T1000 (cell line): ENCODE measurements at places on chromosomes 6 and 20.

GRCh38 chr6:123168892-123169773 lies 173.1 kb downstream of the CLVS2 start:
- DNase-seq = no peak

- DNase-seq = no peak
Observed at GRCh38 chr20:10721137-10721896, 47.5 kb upstream of the JAG1 start.

DNA sequence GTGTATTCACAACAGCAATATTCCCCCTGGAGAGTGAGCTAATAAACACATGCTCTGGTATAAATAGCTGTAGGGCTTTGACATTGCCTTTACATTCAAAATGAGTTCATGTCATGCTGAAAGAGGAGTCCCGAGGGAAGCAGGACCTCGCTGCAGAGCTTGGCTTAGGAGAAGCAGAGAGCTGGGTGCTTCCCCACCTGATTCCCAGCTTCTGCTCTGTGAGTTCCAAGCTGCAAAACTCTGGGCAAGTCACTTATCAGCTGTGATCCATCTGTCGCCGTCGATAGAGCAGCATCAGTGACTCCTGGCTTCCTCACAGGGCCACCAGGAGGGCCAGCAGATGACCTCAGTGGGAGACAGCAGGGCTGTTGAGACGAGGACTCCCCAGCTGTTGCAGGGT lies 241.8 kb downstream of the ANKRD60 start:
- DNase-seq = no peak

DNA sequence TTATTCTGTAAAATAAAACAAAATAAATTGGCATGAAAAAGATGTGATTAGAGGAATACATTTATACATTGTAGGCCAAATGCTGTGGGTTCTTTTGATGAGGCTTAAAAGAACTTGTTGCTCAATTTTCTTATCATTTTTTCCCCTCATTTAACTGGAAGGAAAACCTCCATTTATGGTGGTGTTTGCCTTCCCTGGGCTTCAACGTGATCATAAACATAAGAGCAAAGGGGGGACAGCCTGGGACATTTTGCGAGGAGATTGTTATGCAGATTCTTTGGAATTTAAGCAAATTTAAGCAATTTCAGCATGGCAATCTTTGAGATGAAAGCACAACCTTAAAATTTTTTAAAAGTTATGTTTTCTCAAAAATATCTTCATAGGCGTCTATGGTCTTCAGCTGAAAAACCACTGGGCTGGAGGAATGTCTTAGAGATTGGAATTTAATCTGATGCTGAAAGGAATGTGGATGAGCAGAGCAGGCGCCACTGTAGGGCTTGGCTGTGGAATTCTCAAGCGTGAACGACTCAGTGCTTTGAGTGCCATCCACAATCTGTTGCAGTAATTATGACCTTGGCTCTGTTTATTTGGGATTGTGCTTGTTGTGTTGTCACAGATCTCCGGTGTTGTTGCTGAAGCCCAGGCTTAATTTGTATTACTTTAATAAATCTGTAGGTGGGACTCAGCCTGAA lies 149.4 kb upstream of the MLIP start:
- no peak for DNase-seq

DNA sequence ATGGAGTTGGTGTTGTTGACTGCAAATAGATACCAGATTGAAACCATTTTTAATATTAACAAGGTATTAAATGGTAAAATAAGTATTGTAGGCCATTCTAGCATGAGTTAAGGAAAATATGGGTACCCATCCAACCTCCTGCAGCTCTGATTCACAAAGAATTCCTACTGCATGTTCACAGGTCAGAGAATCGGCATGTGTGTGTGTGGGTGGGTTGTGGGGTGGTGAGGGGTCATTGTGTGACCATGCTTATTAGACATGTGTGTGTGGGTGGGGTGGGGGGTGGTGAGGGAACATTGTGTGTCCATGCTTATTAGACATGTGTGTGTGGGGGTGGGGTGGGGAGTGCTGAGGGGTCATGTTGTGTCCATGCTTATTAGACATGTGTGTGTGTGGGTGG lies 3.2 kb downstream of the IYD start:
- DNase-seq = no peak

DNA sequence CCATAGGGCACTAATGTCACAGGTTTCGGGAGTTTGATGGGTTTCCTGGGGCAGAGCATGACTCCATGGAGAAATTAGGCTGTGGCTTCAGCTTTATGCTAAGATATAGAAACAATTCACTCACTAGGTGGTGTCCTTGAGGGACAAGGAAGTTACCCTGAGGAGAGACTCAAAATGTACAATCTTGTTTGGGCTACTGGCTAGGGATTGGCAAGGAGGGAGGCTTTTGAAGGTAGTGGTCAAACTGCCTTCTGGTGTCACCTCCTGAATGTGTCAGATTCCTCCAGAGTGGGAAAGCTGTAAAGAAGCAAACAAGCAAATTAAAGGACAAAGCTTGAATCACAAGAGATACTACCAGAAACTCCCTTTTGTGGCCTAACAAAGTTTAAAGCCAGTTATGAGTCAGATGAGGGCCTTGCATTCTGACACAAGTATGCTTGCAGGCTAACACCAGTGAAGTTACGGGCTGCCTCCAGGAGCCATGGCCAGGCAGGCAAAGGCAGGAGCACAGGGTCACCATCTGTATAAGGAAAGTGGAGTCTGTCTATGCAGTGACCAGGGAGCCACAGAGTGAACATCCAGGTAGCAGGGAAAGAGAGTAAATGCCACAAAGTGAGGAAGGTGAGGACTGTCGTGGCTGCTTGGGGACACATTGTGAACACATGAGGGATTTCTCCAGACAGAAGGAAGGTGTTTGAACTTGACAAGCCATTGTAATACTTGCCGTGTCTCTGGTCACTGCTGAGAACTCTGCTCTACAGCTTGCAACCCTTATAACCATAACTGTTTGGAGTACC lies 107.7 kb upstream of the DTNBP1 start:
- DNase-seq = peak; percentile 18

DNA sequence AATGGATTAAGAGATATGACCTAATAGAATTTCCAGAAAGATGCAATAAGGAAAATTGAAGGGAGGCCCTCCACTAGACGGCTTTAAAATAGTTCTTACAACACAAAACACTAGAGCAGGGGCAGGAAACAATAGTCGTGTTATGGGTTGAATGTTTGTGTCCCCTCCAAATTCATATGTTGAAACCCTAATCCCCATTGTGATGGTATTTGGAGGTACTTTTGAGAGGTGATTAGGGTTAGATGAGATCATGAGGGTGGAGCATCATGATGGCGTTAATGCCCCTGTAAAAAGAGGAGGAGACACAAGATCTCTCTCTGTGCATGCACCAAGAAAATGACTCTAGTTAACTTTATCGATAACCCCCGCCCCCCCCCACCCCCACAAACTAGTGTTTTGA lies 104.0 kb upstream of the HMGN3 start:
- DNase-seq = no peak

DNA sequence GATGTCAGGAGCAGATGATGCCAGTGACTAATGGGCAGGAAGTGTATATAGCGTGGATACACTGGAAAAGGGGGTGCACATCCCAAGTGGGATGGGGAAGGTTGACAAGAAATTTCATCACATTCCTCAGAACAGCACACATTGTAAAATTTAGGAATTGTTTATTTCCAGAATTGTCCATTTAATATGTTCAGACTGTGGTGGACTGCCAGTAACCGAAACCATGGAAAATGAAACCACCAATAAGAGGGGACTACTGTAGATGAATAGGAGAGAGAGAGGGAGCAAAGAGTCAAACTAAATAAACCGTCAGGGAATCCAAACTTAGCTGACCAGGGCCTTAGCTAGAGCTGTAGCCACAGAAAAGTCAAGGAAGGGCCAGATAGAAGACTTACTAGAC lies 164.4 kb upstream of the PRDM1 start:
- no peak for DNase-seq

- no peak for DNase-seq
Observed at GRCh38 chr20:2285193-2285592, 10.6 kb upstream of the TGM3 start.
